ENCODE measurements at places on chromosomes 12 and 14.

DNA sequence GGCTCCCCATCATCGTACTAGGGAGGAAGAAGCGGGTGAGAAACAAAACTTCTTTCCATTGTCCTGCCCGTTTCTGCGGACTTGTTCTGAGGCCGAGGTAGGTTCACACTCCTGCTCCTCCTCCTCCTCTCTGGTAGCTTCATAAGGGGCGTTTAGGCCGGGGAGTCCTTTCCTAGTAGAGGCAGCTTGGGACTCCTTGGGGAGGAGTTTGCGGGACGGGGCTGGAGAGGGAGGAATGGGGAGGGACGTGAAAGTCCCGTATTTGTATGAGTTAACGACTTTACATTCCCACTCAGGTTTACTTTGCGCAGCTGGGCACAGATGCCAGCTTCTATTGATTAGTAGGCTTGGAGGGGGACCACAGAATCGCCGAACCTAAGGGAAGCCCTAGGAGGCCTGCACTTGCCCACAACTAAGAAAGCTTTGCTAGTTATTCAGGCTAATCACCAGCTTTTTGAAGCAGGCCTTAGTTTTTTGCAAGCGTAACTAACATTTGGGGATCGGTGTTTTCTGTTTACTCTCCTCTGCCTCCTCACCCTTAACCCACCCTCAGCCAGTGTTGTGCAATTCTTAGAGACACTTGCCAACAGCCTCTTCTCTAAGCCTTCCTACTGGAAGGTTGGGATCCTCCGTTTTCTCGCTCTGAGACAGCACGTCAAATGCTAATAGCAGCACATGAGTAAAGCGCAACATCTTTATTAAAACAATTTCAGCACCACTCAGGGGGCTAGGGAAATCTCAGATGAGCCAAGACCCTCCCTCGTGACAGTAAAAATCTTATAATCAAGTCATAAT lies 499 bp downstream of the RNASE4 start:
- no peak for DNase-seq

- no peak for DNase-seq
Observed at GRCh38 chr12:131688131-131688844, 22.6 kb upstream of the SFSWAP start.

DNA sequence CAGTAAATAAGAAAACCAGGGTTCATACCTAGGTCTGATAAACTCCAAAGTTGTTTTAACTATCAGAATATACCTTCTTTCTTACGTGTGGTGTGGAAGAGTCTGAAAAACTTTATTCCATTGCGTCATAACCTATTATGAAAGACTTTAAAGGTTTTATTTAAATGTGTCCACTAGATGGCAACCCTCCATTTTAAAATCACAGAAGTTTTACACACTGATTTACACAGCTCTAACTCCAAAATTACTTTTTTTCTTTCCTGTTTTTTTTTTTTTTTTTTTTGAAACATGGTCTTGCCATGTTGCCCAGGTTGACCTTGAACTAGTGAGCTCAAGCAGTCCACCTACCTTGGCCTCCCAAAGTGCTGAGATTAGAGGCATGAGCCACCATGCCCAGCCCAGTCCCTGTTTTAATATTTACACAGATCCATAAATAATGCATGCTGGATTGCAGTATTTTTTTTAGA lies 17.3 kb upstream of the TMPRSS12 start:
- peak; percentile 42 for DNase-seq

- no peak for DNase-seq
Observed at GRCh38 chr14:103122947-103123633, at the start of gene TNFAIP2. Gene TNFAIP2 (plus strand): TSS chr14:103123461. CDS start chr14:103126458, 2,997 bp downstream.

- no peak for DNase-seq
Observed at GRCh38 chr12:122544537-122544936, 17.5 kb downstream of the KNTC1 start.

- DNase-seq: no peak
Observed at GRCh38 chr14:48575772-48576171, 900.4 kb upstream of the MDGA2 start.

DNA sequence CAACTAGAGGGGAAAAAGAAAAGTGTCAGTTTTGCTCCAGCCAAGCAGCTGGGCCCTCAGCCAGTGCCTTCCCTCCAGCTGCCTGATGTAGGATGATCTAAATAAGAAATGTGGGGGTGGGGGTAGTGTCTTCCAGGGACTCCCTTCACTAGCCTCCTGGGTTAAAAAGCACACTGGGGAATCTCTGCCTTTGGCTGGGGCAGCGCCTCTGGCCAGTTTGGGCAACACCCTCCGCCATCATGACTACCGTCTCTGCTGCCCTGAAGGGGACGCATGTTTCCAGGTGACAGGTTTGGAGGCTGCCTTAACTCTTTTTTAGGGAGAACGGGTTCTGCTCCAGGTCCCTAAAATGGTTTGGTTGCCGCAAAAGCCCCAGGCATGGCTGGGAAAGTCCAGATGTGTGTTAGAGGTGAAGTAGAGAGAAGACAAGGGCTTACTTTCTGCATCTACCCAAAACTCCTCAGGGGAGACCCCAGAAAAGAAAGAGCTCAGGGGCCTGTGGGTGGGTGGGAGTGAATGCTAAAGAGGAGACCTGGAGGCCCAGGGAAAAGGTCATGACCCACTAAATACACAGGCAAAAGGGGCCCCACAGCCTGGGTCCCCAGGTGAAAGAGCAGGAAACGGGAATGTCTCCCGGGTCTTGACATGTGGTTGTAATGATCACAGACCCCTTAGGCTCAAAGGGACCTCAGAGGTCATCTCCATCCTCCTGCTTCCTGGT lies 132.8 kb upstream of the CCND2 start:
- DNase-seq: no peak

- DNase-seq: no peak
Observed at GRCh38 chr12:116113398-116114130, 163.9 kb downstream of the MED13L start.

GRCh38 chr12:121889274-121889624 lies 659 bp downstream of the PSMD9 start:
- DNase-seq: no peak

GRCh38 chr14:37903343-37904191 lies 304.1 kb upstream of the SSTR1 start:
- peak; percentile 20 for DNase-seq

- no peak for DNase-seq
Observed at GRCh38 chr14:45949479-45949878, 696.5 kb upstream of the MIS18BP1 start.

DNA sequence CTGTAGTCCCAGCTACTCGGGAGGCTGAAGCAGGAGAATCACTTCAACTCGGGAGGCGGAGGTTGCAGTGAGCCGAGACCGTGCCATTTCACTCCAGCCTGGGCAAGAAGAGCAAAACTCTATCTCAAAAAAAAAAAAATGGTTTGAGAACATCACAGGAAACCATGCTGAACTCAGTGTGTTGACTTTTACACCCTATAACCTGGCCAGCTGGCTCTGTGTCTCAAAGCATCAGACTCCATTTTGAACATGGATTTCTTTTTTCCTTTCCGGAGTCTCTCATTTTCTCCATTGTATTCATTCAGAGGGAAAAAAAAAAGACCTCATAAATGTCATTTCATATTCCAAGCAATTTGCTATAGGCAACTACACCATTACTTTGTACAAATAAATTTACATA lies 63.2 kb upstream of the FOXN3 start:
- DNase-seq: no peak

- DNase-seq: peak; percentile 9
Observed at GRCh38 chr12:111386885-111387284, 18.0 kb upstream of the PHETA1 start.

- DNase-seq: no peak
Observed at GRCh38 chr12:47349137-47350061, 269.6 kb upstream of the AMIGO2 start.

GRCh38 chr12:130689408-130690405 lies 26.4 kb downstream of the RIMBP2 start:
- no peak for DNase-seq

- DNase-seq: no peak
Observed at GRCh38 chr12:20555771-20556170, 139.4 kb upstream of the SLCO1C1 start.

DNA sequence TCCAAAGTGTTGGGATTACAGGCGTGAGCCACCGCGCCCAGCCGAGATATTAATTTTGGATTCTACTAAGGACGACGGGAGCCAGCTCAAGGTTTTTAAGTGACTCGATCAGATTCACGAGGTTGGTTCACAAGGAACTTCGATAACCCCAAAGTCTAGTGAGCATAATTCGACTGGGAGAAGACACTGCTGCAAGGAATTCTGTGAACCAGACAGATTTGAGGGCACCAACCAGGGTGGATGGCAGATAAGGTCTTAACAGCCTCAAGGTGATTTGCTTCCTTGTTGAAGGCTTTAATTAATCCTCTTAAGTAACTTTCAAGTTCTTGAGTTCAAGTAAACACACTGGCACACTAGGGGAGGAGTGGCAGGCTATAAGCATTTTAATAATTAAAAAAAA lies 1.1 kb upstream of the KLHDC2 start:
- DNase-seq: no peak

GRCh38 chr14:95300002-95300696 lies 19.6 kb downstream of the CLMN start:
- no peak for DNase-seq

- DNase-seq: no peak
Observed at GRCh38 chr12:111277570-111277969, 91.3 kb downstream of the PHETA1 start.

DNA sequence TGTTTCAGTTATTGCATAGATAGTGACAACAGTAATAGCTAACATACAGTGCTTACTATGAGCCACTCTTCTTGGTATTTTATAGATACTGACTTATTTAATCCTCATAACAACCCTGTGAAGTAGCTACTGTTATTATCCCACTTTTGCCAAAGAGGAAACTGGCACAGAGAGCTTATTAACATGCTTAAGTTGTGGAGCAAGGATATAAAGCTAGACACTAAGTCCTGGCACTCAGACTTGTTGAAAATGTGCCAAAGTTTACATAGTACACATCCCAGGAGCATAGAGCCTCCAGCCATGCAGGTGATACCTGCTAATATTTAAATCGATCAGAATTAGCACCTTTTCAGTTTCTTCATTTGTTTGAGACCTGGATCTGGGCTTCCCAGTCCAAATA lies 41.8 kb downstream of the VEZT start:
- no peak for DNase-seq

GRCh38 chr12:71164166-71164565 lies 6.4 kb upstream of the TSPAN8 start:
- DNase-seq: no peak

- no peak for DNase-seq
Observed at GRCh38 chr12:101694986-101695385, 2.5 kb upstream of the CHPT1 start.

GRCh38 chr14:21121122-21121521 lies 20.3 kb downstream of the TMEM253 start:
- DNase-seq: no peak

DNA sequence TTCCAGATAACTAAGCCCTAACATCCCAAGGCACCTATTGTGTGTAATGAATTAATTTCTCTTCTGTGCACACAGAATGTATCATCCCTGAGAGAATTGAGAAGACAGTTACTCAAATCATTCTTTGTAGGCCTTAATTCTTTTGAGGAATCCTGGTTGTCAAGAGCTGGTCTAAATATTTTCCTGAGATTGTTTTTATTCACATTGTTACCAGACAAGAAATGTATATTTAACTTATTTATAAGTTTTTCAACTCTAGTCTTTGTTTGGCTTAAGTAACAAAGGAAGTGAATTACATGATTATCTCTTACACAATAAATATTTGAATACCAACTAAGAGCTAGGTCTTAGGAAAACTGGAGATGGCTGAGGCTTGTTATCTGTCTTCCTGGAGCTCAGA lies 169.4 kb downstream of the DACT1 start:
- no peak for DNase-seq

DNA sequence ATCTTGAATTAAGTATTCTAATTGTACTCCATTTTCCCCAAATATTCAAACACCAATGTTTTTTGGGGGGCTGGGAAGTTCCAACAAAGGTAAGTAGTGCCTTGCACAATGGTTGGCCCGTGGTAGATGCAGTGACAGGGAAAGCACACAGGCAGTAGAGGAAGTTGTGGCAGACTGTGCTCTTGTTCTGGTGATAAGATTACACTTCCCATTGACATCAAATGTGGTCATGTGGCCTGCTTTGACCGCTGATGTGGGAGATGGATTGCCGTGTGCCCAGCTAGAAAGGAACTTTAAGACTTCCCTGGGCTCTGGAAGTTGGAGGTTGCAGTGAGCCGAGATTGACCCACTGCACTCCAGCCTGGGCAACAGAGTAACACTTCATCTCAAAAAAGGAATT lies 223.8 kb downstream of the VRK1 start:
- DNase-seq: no peak

DNA sequence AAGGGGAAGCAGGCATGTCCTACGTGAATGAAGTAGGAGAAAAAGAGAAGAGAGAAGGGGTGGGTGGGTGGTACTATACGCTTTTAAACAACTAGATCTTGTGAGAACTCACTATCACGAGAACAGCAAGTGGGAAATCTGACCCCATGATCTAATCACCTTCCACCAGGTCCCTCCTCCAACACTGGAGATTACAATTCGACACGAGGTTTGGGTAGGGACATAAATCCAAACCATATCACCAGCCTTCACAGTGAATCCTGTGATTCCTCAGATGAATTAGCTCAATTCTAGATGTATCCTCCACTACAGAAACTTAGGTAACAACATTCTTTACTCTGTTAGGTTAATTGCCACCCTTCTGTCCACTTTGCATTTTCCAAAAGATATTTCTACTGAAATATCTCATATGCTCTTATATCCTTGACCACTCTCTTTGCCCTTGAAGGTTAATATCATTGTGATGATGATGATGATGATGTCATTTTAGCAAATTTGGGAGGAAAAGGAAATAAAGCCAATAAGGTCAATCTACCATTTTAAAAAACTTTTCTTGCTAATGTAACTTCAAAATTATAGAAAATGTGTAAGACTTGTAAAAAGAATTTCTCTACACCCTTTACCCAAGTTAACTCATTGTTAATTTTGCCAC lies 23.2 kb upstream of the CCNT1 start:
- no peak for DNase-seq

GRCh38 chr12:102939670-102940222 lies 17.7 kb upstream of the ASCL1 start:
- no peak for DNase-seq

DNA sequence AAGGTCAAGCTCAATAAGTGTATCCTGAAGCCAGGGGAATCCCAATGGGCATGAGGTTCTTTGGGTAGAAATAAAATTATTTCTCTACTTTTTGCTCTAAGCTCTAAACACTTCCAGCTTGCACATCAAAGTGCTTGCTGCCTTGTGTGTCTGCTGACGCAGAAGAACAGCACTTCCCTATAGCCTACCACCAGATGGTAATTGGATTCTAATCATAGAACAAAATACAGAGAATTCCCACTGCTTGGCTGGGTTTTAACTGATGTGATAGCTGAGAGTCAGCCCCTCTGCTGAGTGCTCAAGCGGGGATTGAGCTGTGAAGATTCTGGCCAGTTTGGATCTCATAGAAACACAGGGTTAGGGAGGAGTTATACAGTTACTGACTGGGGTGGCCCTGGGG lies 132.4 kb upstream of the GZMB start:
- no peak for DNase-seq

- no peak for DNase-seq
Observed at GRCh38 chr12:44101475-44101874, 265.6 kb downstream of the TMEM117 start.

- no peak for DNase-seq
Observed at GRCh38 chr14:81682701-81683100, 149.0 kb upstream of the SEL1L start.
